ENCODE measurements at places on chromosomes 16 and 17.

DNA sequence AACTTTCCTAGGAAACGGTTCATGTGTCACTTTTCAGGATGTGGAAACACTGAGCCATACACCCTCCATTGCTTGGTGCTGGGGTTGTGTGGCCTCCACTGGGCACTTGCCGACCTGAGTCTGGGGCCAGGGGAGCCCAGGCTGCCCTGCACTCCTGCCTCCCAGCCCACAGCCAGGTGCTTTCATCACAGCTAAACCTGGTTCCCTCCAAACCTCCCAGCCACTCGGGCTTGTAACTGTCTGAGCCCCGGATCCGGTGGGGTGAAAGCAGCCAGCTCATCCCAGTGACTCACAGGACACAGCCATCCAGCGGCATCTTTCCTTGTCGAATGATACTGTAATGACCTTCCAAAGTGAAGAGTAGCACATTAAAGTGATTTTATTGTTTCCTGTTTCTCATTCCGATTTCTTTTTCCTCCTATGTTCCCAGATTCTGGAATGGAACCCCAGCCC is 19.8 kb downstream of the CARHSP1 start:
- DNase-seq, result no peak

- no peak for DNase-seq
These were observed 52.1 kb downstream of the BANP start for GRCh38 chr16:88003316-88003715.

GRCh38 chr17:3189961-3190360 is 7.4 kb upstream of the OR1A2 start:
- DNase-seq, result no peak

GRCh38 chr17:34588266-34588665 is 8.9 kb downstream of the TMEM132E start:
- no peak for DNase-seq

DNA sequence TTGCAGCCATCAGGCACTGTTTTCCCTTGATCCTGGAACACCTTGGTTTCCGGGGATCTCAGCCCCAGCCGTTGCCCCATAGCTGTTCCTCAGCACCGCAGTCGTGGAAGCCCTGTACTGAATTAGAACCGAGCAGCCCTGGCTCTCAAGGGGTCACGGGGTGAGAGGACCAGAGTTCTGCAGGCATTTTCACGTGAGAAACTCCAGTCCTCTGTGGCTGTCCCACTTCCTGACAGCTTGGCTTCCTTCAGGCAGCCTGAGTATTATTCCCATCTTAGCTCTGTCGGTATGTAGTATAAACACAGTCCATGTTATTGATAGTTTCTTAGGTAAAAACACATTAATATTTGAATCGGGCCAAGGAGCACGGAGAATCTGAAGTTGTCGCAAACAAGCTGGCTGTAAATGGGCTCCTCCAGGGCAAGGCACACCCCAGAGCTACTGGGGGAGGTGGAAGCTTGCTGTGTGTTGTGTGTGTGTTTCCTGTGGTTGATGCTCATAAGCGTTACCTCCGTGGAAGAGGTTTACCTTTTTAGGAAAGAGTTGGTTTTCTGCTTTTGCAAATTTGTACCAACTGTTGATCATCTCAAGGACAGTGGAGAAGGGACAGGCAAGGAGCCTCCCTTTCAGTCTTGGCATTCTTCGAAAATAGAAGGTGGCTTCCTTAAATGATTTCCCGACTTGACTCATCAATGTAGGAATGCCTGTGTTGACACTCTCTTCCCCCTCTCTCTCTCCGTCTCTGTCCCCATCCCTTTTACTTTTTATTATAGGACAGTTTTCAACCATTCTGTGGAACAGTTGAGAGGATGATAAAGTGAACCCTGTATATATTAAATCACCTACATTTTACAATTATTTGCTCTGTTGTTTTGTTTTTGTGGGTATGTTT is 208.9 kb upstream of the CHMP6 start:
- peak; percentile 79 for DNase-seq

GRCh38 chr17:10169290-10169689 is 29.1 kb downstream of the GAS7 start:
- no peak for DNase-seq

Data from activated naive CD4-positive, alpha-beta T cell treated with anti-CD3 and anti-CD28 coated beads, Interleukin-2, amount 10 ng/mL, durations not matched to agents 7 days and 5 days (primary cell).